Activated CD4-positive, alpha-beta T cell treated with anti-CD3 and anti-CD28 coated beads for 24 hours (primary cell): ENCODE measurements at places on chromosomes 5 and 9.

- DNase-seq = peak; percentile 67
These were observed at the start of gene TRMT10B for GRCh38 chr9:37753489-37754190. TSS of gene TRMT10B (plus strand) at chr9:37753805. CDS start at chr9:37761932, 8,127 bp downstream.

DNA sequence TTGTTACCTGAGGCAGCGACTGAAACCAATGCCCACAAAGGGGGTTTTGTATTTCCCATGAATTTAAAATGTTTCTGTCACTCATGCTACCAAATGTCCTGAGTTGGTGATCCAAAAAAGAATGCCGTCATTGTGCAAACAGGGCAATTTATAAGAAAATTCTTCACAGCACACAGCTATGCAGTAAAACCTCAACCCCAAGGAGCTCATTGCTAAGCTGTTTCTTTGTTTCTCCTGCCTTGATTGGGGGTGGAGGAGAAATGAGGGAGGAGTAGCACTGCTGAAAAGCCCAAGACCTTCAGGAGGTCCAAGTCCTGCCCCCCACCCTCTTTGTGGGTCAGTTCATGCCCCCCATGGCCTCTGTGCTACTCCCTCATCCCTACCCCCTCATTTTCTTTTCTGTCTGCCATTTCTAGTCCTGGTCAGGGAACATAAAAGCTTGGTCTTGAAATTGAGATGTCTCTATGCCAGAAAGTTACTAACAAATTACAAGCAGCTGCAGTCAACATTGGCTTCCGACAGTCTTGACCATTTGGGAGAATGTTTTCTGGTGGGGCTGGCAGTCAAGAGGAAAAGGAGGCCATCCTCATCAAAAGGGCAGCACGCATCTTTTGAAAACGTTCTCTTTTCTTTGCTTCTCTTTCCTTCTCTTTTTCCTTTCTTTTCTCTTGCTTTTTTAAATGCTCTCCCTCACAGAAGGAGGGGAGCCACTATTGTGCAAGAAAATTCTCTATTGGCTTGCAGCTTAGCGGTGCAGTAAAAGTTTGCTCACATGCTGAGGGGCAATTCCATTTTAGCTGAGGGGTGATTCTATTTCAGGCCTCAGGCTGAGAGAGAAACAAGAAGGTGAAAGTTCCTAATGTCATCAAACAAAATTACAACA, 133.3 kb downstream of the GCNT1 start:
- no peak for DNase-seq

DNA sequence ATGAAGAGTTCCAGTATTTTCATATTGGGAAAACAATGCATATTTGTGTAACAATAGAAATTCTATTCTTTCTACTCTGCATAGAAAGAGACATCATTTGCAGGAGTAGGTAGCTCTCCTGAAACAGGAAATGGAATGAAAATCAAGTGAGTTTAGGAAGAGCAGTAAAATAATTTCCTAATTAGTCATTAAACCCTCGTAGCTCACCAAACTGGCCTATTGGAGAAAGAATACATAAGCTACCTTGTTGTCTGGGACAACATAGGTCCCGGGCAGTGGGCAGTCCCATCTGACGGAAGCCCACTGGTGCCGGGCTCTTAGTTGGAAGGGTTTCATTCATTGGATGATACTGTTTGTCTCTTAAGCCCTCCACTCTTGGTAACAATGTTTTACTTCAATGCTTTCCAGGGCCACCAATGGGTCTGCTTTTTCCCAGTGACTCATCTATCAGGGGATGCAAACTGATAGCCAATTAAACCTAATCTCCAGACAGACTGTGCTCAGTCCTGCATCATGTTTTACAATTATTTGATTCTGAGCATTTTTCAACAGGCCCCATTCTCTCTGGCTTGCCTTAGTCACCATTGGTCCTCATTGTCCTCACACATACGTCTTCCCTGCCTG, 46.5 kb downstream of the GNA14 start:
- no peak for DNase-seq

DNA sequence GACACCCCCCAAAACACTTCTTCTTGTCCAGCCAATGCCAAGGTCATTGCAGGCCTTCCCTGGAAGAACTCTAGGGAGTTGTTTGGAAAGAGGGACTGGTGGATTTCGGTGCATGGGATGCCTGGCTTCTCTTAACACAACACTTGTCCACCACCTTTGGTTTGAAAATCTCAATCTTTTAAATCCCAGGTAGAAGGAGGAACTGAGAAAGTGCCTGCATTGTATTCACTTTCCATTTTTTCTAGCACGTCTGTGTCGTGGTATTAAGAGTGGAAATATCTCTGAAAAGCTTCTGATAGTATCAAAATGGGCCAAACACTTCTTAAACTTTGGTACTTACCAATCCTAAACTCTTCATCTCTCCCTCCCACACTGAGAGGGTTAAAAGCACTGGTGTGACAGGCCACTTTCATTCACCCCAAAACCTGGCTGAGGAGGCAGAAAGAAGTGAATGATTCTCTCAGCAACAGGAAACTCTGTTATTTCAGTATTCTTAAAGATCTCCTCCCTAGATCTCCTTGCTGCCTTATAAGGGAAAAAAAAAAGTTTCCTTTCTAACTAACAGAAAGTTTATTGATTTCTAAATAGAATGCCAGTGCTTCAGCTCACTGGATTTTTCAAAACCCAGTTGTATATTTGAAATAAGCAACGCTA, 3.9 kb upstream of the NFIB start:
- no peak for DNase-seq

DNA sequence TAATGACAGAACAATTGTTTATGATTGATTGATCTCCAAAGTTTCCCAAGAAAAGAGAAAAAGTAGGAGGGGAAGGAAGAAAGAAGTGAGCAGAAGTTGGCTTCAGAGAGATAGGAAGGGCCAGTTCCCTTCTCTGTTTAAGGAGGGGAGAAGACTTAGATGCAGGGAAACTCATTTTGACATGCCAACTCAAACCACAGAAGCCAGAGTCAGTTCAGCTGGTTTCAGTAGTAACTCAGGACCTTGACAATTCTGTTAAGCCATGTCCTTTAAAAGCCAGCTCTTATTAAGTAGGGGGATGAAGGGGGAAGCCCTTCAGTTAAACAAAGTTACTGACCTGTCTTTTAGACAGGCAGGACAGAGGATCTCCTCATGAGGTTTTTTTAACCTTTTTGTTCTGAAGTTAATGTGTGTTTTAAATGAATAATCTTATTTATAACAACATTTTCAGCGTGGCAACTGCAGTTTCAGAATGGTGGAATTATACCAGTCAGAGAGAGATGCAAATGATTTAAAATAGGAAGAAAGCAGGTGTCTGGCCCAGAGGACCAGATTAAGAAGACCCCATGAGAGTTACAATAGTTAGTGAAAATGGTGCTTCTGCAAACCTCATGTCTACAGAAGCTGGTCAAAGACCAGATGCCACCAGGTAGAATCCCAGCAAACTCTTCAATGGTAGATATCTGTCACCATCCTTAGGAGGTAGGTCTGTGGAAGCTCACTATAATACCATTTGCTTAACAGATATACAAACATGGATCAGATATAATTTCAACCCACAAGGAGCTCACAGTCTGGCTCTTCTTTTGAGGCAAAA, 29.3 kb upstream of the ABL1 start:
- no peak for DNase-seq

DNA sequence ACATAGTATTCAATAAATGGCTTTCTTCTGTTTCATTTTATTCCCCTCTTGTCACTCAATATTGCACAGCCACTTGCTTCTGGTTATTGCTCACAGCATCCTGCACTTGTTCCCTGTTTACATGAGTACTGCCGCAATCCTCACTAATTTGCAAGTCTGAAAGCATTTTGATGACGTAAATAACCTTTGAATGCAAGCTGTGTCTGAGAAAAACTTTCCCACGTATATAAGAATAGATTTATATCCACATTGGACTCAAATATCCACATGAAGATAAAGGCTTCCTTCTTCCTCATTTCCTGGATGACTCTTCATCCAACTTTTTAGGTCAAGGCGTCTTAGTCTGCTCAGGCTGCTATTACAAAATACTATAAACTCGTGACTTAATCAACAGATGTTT, 88.2 kb upstream of the DAP start:
- no peak for DNase-seq

- DNase-seq = no peak
These were observed 70.5 kb downstream of the SNX24 start for GRCh38 chr5:122915717-122916461.

- DNase-seq = no peak
These were observed 11.8 kb downstream of the SUB1 start for GRCh38 chr5:32597041-32597629.

GRCh38 chr5:170650850-170651249, 132.7 kb upstream of the GABRP start:
- DNase-seq = no peak

- DNase-seq = no peak
These were observed 500.0 kb upstream of the C9orf72 start for GRCh38 chr9:28073270-28073669.

- no peak for DNase-seq
These were observed 36.3 kb downstream of the CAPSL start for GRCh38 chr5:35902046-35902672.

GRCh38 chr9:95936579-95937075, 61.1 kb downstream of the ERCC6L2 start:
- no peak for DNase-seq

DNA sequence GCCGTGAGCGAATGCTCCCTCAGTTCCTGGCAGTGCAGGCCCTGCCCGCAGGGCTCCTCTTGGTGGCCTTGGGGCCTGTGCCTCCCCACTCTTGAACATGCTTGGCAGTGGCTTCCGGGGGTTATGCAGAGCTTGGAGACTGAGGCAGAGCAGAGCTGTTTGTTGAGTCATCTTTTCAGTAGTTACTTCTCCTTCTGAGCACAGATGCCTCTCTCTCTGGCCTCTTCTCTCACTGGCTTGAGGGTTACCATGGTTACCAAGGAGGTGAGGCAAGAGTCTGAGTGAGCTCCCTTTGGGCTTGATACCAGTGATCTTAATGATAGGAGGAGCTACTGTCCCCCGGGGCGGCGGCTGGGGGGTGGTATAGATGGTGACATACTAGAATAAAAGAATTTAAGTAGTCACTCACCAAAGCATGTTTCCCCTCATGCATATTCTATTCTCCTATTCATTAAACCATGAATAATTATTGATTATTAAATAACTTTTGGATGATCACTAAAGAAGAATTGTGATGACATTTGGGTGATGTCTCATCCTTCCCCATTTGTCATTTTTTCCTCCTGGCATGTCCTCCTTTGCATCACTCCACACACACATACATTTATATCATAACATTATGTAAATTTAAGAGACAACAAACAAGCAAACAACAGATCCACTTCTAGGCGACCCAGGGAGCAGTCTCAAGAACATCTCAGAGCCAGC, 111.1 kb downstream of the ARHGAP26 start:
- no peak for DNase-seq

GRCh38 chr5:34737731-34738130, 81.6 kb downstream of the RAI14 start:
- DNase-seq = no peak

GRCh38 chr5:179250561-179251225, 94.6 kb downstream of the ADAMTS2 start:
- DNase-seq = no peak

DNA sequence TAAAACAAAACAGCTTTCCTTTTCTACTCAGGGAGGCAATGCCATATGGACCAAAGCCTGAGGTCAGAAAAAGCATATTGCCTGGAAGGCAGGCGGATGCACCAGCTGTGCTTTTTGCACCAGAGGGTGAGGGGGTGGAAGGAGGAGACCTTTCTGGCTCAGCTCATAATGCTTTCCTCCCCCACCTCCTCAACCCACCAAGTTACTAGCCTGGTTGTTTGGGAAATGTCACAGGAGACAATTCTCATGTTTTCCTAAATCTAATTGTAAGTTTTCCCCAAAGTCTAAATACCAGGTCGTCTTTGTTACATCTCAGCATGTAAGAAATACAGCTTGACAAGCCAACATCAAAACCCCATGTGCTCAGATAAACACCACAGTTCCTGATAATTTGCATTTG, 72.6 kb upstream of the DMRTA1 start:
- no peak for DNase-seq

GRCh38 chr5:117204926-117205869, 630.6 kb upstream of the SEMA6A start:
- no peak for DNase-seq

- DNase-seq = no peak
These were observed 107.2 kb downstream of the RASGRF2 start for GRCh38 chr5:81067406-81067805.

DNA sequence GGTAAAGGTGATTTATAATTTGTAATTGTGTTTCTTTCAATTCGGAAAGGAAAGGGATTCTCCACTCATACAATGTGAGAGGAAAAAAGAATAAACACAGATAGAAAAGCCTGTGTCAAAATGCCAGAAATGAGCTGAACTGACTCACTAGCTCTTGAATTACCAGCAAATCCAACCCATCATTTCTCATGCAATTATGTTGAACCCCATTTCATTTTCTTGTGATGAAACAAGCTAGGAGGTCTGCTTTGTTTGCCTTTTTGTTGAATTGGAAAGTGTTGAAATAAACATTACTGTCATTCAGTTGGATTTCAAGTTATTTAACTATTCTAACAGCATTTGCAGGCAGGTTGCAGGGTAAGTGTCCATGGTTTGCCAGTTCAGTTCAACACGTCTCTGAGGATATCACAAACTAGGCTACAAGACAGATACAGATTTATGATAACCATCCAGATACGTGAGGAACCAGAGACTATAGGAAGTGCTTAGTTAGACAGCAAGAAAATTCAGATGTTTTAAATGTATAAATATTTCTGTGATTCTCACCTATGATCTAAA, 547.2 kb downstream of the MAT2B start:
- DNase-seq = no peak
